ENCODE measurements at places on chromosomes 2 and 18.
A peak's percentile ranks its signal among the peaks of the same experiment; 100 is the strongest.

GRCh38 chr2:152603166-152603565, 114.1 kb downstream of the PRPF40A start:
- no peaks in the 10 kb centered on the region for H3K36me3 ChIP-seq
- no peak for DNase-seq
- no peak overlapping the region for H3K27ac ChIP-seq
- H3K4me3 ChIP-seq = no peak overlapping the region
- H3K27me3 ChIP-seq = no peaks in the 10 kb centered on the region
- H3K4me1 ChIP-seq = no peaks in the 10 kb centered on the region

- no peaks in the 10 kb centered on the region for H3K36me3 ChIP-seq
- H3K27ac ChIP-seq = no peak overlapping the region
- H3K27me3 ChIP-seq = no peaks in the 10 kb centered on the region
- no peaks in the 10 kb centered on the region for H3K4me1 ChIP-seq
- no peak overlapping the region for H3K4me3 ChIP-seq
Measured at GRCh38 chr2:154158101-154158500, 286.4 kb downstream of the GALNT13 start.

- no peak overlapping the region for H3K4me3 ChIP-seq
- no peak overlapping the region for H3K27ac ChIP-seq
- no peak for DNase-seq
- peaks cover 88% of the 10 kb centered on the region for H3K4me1 ChIP-seq
- H3K36me3 ChIP-seq = peaks cover 12% of the 10 kb centered on the region
Measured at GRCh38 chr18:2965797-2966196, 47.1 kb downstream of the LPIN2 start.

DNA sequence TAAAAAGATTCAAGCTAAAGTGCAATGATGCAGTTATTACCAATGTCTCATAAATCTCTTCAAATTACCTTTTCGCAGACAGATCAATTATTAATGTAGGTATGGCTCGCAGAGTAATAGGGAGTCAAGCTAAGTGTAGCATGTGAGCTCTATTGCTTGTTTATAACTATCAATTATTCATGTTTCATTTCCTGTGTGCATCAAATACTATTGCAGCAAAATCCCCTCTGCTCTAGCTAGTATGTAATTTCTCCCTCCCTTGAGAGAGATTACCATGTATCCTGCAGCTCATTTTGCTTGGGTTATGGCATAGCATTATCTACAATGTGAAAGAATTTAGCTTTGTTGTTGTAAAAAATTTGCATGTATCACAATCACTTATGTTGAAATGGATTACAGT, 65.6 kb upstream of the SCN1A start:
- no peaks in the 10 kb centered on the region for H3K4me1 ChIP-seq
- no peaks in the 10 kb centered on the region for H3K36me3 ChIP-seq
- DNase-seq = no peak
- H3K4me3 ChIP-seq = no peak overlapping the region
- no peak overlapping the region for H3K27ac ChIP-seq

DNA sequence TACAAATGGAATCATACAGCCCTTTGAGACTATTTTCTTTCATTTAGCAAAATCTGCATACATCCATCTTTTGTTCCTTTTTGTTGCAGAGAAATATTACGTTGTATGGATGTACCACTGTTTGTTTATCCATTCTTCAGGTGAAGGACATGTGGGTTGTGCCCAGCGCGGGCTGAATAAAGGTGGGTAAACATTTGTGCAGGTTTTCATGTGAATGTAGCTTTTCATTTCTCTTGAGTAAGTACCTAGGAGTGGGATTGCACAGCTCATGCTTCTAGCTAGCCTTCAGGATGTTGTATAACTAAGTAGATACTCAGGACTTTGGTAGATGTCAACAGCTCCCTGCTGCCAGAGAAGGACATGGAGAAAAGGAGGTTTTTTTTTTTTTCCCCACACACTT, 50.6 kb upstream of the SPRED2 start:
- DNase-seq = no peak
- no peaks in the 10 kb centered on the region for H3K4me1 ChIP-seq
- no peak overlapping the region for H3K4me3 ChIP-seq
- H3K27me3 ChIP-seq = peaks cover 2% of the 10 kb centered on the region

GRCh38 chr2:62547854-62548253, 41.9 kb upstream of the TMEM17 start:
- H3K36me3 ChIP-seq = no peaks in the 10 kb centered on the region
- H3K27ac ChIP-seq = no peak overlapping the region
- DNase-seq = no peak

GRCh38 chr2:190781604-190782198, 98.9 kb upstream of the GLS start:
- no peak overlapping the region for H3K4me3 ChIP-seq
- no peaks in the 10 kb centered on the region for H3K36me3 ChIP-seq
- peak; percentile 24 for DNase-seq
- H3K27me3 ChIP-seq = no peaks in the 10 kb centered on the region

Measured in CD4-positive, alpha-beta T cell (primary cell).